ENCODE measurements at places on chromosomes 16 and 17.

- DNase-seq, result no peak
Measured at GRCh38 chr17:57572062-57572461, 173.0 kb downstream of the CCDC182 start.

GRCh38 chr17:47230864-47231263 is 21.7 kb downstream of the MYL4 start:
- DNase-seq, result no peak

DNA sequence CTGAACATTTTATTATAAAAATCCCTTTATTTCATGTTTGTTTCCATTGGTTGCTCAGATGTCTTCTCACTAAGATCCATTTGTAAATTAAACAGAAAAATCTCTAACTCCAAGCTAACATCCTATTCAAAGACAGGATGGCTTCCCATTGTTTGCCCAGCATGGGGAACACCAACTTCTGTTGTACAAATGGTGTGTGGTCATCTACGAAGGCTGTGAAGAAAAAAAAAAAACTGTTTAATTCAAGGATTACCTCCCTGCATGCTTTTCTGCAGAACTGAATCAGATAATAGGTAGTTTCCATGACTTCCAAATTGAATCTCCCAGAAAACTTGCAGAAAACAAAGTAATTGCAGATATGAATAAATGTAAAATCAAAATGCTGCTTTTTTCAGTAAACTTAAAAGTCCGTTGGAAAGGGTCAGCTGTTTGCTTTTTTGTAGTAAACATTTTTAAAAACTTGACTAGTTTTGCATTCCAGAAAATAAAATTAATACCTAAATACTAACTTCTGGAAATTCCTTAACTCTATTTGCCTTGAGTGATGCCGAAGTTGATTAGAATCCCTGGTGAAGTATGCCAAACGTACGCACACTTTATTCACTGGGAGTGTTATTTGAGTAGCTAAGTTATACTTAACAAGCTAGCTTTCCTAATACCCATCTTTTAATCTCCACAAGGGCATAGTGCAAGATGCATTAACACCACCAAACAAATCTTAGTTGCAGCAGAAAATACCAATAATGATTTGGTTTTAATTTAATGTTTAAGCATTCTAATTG is 7.7 kb downstream of the SALL1 start:
- DNase-seq, result no peak

DNA sequence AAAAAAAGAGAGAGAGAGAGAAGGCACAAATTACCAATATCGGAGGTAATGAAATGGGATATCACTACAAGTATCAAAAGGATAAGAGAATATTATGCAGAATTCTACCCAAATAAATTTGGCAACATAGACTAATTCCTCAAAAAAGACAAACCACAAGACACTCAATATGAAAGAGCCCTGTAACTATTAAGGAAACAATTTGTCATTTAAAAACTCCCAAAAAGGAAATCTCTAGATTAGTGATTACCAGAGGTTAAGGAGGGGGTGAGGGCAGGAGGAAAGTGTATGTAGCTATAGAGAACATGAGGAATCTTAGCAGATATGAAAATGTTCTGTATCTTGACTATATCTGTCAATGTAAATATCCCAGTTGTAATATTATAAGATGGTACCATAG is 54.0 kb downstream of the CFDP1 start:
- DNase-seq, result no peak

- no peak for DNase-seq
Measured at GRCh38 chr17:33469421-33469820, 176.3 kb upstream of the ASIC2 start.

GRCh38 chr16:7271486-7271885 is 61.2 kb upstream of the RBFOX1 start:
- no peak for DNase-seq

GRCh38 chr17:64327201-64327930 is 63.3 kb downstream of the PECAM1 start:
- no peak for DNase-seq

DNA sequence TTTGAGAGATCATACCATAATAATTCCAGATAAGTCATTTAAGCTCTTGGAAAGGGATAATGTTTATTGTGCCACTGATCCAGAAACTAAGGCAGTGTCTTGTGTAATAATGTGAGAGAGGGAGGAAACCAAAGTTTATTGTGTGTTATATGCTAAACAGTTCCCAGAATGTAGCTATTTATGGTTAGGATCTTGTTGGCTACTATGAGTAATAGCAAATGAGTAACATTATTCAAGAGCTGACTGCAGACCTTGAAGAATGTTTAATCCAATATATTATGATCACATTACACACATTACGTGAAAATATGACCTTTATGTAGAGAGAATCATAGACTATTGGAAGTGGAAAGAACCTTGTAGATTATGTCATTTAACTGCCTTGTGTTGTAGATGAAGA is 139.5 kb downstream of the BCAS3 start:
- no peak for DNase-seq

DNA sequence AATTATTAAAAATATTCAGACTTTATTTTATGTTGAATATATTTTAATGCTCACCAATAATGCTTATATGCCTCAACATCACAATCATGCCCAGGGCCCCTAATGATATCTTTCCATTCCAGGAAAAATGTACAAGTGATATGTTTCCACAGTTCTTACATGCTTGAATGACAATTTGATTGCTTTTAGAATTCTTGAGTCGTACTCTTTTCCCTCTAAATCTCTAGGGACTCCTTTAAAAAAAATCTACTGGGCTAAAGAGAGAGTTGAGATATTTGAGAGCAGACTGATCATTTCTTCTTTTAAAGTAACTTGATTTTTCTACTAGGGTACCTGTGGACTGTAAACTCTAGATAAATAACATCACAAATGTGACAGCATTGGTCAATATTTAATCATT is 18.2 kb upstream of the HLF start:
- no peak for DNase-seq

DNA sequence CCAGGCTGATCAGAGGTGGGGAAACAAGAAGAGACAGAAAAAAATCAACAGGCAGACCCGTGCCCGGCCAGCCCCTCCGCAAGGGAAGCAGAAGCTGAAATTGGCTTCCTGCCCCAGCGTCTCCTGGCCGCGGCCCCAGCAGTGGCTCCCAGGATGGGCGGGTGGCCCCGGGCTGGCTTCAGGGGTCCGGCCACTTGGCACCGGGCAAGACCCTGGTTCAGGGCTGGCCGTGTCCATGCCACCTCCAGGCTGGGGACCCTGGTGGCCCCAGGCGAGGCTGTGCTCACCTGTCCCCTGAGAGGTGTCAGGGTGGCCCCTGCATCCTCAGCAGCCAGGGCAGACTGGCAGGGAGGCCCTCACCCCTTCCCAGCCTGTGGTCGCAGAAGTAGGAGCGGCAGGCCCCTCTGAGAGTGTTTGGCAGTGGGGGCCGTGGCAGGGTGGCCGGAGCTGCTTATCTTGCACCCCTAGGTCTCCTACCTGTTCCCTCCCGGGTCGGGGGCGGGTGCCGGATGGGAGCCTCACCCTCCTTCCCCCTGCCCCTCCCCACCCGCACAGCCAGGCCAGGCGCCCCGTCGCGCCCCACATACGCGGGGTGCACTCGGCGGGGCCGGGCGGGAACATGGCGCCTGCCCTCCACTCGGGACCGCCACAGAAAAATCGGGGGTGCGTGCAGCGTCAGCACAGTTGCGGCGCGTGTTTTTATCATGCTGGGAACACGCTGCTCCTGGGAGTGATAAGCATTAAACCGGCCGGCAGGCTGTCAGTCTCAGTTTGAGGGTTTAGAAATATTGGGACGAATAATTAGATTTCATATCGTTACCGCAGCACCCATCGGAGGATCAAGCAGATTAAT is 46.7 kb upstream of the ZC3H18 start:
- DNase-seq, result no peak

- DNase-seq, result no peak
Measured at GRCh38 chr17:51445946-51446345, 185.6 kb downstream of the UTP18 start.

GRCh38 chr17:17741349-17742023 is 60.2 kb downstream of the RAI1 start:
- DNase-seq, result no peak

DNA sequence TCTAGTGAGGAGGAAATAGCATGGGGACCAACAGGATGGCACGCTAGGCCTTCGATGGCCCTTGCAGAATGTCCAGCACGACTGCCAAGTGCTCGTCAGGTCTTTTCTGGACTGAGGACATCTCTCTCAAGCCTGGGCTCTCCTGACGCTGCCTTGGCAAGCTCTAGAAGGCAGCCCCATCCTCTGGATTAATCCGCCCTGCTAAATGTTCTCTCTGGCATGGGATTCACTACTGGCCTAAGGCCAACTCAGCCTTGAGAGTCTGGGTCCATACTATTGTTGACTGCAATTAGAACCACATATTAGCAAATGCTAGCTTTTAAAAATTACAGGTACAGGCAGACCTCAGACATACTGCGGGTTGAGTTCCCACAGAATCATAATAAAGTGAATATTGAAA is 2.5 kb upstream of the CEP295NL start:
- DNase-seq, result no peak

DNA sequence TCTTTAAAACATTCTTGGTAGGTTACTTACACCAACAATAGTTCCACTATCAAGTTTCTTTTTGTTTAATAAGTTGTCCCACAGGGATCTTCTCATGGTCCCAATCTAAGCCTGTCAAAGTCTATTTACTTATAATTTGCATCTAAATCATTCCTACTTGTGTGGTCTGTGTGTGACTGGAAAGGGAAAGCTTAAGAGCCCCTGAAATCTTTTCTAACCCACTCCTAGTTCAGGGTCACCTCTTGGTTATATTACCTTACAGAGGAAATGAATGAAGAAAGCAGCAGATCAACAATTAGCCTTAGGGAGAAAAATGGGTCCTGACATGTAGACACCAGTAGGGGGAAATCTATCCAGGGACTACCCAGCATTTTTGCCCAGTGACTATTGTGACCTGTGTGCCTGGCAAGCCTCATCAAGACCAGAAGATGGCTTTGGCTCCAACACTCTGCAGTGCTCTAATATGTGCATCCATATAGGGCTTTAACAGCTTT is 110.4 kb upstream of the HAS3 start:
- DNase-seq, result no peak

DNA sequence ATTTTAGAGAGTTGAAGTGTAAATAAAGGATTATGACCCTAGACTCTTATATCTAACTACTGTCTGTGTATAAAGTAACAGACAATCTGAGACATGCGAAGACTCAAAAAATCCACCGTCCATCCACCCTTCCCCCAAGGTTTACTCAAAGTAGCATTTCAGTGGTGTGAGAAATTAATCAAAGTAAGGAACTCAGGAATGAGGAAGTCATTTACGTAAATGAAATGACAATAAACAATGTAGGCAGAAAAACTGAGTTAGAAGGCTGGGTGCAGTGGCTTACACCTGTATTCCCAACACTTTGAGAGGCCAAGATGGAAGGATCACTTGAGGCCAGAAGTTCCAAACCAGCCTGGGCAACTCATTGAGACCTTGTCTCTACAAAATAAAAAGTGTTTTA is 19.8 kb upstream of the NTN1 start:
- no peak for DNase-seq

GRCh38 chr17:17196776-17197175 is 9.4 kb downstream of the PLD6 start:
- no peak for DNase-seq

- no peak for DNase-seq
Measured at GRCh38 chr17:66679631-66680517, 155.0 kb upstream of the CACNG5 start.

GRCh38 chr17:40062329-40063186 is at the start of gene THRA:
Gene THRA (plus strand): TSS chr17:40062965. CDS start chr17:40074489, 11,524 bp downstream.
- DNase-seq, result peak; percentile 71

GRCh38 chr16:69542974-69543373 is 22.8 kb upstream of the NFAT5 start:
- DNase-seq, result no peak

DNA sequence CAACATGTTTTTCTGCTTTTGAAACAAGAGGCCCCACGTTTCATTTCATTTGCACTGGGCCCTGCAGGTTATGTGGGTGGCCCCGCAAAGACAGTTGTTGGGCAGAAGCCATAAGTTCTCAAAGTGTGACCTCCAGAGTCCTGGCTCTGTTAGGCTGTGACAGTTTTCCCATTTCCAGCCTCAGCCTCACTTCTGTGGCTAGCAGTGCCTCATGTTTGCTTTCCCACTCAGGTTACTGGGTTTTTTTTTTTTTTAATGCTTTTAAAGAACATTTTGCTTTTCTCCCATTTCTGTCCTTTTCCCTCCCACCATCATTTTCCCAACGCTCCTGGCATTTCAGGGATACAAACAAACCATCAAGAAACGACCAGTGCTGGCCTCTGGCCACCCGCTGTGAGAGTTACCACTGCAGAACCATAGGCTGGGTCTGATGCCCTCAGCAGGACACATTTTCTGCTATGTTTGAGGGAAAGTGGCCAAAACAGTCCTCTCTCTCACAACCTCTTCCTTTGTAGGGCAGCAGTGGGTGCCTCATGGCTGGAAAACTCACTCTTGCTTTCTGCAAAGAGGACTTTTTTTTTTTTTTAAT is 159.0 kb upstream of the MPHOSPH6 start:
- no peak for DNase-seq

DNA sequence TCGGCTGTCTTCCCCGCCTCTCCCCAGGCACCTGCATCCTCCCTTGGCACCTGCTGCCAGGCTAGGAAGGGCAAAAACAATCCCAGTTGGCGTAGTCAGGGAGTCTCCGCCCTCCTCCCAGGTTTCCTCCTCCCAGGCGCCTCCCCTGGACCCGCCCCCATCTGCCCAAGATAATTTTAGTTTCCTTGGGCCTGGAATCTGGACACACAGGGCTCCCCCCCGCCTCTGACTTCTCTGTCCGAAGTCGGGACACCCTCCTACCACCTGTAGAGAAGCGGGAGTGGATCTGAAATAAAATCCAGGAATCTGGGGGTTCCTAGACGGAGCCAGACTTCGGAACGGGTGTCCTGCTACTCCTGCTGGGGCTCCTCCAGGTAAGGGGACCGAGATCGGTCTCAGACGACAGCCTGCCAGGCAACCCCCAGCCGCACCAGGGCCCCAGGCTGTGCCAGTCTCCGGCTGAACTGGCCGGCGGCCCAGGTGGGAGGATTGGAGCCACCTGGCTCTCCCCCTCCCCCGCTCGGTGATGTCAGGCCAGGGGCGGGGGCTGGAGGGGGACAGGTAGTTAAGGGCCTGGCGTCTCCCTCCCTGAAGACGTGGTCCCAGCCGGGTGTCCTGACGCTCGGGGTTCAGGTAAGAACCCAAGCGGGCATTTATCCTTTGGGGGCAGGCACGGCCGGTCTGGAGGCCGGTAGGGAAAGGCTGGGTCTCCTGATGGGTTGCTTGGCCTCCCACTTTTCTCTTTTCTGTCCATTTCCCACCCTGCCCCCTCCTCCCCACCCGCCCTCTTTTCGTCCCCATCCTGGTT is at the start of gene GRB7:
TSS of gene GRB7 (plus strand) at position 179 of the 808 bp plus-strand sequence. CDS start 4,364 bp downstream, outside the sequence.
- no peak for DNase-seq

GRCh38 chr16:15772579-15773293 is 84.1 kb downstream of the MYH11 start:
- no peak for DNase-seq
